ENCODE measurements at places on chromosomes 3 and 15. TPM values are rescaled to one million over a fixed set of nuclear protein-coding genes. Genes with fewer than 3 reads are reported as not detected.

- DNase-seq = no peak
These were observed 92.2 kb upstream of the RAP2B start for GRCh38 chr3:153069598-153070510.

- DNase-seq = no peak
These were observed 1.7 kb upstream of the SLC2A2 start for GRCh38 chr3:171028025-171028778.

DNA sequence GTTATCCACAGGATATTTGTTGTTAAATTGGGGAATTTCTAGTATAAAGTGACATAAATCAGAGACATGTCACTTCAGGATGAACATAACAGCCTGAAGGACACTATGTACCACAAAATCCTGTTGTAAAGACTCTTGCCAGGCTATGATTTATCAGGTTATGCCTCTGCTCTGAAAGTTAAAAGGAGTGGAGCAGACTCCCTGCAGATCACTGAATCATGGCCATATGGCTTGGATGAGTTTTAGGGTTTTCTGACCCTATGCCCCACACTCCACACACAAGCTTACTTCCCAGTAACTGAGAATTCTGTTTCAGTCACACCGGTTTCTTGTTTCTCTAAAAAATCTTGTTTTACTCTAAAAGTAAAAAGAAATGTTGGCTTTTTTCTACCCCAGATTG, 869.4 kb downstream of the NAALADL2 start:
- no peak for DNase-seq

DNA sequence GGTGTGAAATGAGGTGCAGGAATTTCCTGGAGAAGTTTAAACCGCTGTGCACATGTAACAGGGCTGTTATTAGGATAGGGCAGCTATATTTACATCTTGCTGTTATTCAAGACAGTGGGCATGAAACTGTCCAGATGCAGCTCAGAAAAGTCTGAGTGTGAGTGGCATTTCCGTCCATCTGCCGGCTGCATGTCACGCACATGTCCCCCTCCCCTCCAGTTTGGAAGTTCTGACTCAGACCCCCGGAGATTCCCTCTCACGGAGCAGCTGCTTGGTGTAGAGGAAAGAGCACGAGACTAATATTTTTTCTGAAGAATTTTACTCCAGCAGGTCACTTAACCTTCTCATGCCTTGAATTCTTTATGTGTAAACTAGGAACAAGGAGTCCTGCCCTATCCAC, 69.8 kb downstream of the FEM1B start:
- DNase-seq = no peak

- peak; percentile 37 for DNase-seq
These were observed 29.6 kb downstream of the CPOX start for GRCh38 chr3:98563661-98564281.

The MEGF11 gene
- 0.27 TPM for total RNA-seq

Measured in hematopoietic multipotent progenitor cell (in vitro differentiated cells).